ENCODE measurements at places on chromosomes 1 and 21.

GRCh38 chr1:166040202-166040997 lies 126.4 kb downstream of the FAM78B start:
- peak; percentile 71 for DNase-seq

- DNase-seq, result no peak
These were observed 76.7 kb upstream of the VCAM1 start for GRCh38 chr1:100642826-100643225.

DNA sequence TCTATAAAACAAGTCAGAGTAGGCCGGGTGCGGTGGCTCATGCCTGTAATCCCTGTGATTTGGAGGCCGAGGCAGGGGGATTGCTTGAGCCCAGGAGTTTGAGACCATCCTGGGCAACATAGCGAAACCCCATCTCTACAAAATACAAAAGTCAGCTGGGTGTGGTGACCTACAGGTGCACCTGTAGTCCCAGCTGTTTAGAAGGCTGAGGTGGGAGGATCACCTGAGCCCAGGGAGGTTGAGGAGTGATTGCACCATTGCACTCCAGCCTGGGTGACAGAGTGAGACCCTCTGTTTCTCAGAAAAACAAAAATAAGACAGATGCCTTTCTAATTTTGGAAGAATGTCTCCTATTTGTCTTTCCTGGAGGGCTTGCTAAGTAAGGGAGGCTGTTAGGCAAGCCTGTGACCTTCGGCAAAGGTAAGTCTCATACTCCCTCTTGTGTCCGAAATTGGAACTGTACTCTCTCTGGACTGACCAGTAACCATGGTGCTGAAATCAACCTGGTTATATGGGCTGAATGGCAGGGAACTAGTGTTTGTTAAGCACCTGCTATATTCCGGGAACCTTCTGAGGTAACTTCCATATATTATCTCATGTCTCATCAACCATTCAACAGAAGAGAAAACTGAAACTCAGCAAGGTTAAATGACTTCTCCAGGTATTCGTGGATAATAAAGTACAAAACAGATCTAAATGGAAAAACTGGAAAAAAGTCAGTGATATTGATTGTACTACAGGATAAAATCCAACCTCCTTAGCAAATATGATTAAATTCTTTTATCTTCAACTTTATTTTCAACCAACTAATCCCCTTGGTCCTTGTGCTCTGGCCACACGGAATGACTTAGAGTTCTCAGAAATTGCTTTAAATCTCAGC lies 11.8 kb upstream of the RAB3B start:
- peak; percentile 85 for DNase-seq

GRCh38 chr1:57986432-57986831 lies 560.1 kb downstream of the OMA1 start:
- DNase-seq, result no peak

GRCh38 chr1:201714542-201715329 lies 114.2 kb upstream of the IPO9 start:
- DNase-seq, result no peak

DNA sequence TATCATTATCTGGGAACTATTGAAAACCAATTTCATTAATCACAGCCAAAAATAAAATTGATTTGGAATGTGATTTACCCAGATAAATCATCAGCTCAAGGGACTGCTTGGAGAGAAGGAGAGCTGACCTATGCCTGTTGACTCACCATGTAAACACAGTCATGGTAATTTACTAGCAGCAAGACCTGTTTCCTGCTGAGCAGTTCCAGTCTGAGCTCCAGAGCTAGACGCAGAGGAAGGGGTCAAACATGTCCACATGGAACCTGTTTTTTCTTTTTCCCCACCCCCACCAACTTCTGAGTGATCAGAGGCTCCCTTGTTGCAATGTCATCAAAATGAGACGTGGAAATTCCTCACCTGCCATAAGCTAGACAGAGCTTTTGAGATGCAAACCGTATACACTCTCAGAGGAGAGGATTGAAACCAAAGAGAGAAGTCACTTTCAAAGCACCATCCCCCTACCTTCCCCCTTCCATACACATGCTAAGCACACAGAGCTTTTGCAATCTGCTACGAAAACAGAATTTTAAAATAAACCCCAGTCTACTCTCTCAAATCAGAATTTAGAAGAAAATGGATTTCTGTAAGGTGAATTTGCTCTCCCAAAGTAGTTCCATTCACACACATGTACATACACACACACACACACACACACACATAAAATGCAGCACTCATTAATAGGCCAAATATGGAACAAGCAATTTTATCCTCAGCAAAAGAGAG lies 55.9 kb upstream of the PTGFRN start:
- DNase-seq, result peak; percentile 94

DNA sequence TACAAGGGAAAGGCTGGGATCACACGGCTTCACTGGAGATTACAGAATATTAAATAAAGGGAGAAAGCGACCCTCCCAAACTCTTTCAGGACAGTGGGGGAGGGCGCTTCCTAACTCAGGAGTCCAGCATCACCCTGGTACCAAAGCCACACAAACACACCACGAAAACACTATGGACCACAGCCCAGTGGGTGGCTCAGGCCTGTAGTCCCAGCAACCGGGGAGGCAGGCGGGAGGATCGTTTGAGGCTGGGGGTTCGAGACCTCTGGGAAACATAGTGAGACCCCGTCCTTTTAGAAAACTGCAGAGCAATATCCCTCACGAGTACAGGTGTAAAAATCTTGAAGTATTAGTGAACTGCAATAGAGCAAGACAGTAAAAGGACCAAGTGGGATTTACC lies 16.0 kb downstream of the TRIM11 start:
- no peak for DNase-seq

DNA sequence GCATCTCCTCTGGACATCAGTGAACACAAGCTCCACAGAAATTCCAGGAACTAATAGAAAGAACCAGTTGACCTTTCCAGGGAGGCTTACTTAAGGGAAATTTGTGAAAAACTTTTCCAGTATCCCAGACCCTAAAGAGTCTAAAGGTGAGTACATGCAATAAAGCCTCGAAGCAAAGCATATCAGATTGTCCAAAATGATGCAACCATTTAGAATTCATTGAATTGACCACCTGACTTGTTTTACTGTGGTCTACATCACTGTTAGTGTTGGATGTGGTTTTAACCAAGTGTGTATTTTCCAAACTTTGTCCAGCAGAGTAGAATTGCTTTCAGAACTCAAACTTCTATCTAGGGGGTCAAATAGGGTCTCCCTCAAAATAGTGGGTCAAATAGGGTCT lies 76.3 kb upstream of the TIAM1 start:
- DNase-seq, result no peak

- DNase-seq, result no peak
These were observed 6.7 kb downstream of the CDC7 start for GRCh38 chr1:91507328-91507727.

GRCh38 chr1:3483801-3484444 lies 29.5 kb downstream of the ARHGEF16 start:
- no peak for DNase-seq

DNA sequence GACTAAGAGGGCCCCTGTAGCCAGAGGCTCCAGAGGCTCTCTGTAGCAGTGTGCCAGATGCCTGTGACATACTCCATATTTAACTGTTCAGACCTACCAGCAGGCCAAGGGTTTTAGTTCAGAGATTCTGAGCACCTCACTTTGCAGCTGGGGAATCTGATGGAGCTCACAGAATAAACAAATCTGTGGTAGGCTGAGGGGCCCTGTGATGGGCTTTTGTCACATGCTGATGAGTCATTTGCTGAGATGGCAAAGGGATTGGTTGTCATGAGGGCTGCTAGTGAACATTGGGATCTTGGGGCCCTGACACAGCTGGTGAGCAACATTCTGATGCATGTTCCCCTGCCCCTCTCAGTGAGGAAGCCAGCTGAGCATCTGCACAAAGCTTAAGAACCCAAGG lies 482.2 kb downstream of the CAMTA1 start:
- no peak for DNase-seq

GRCh38 chr1:1127551-1128451 lies 11.9 kb upstream of the C1orf159 start:
- no peak for DNase-seq

DNA sequence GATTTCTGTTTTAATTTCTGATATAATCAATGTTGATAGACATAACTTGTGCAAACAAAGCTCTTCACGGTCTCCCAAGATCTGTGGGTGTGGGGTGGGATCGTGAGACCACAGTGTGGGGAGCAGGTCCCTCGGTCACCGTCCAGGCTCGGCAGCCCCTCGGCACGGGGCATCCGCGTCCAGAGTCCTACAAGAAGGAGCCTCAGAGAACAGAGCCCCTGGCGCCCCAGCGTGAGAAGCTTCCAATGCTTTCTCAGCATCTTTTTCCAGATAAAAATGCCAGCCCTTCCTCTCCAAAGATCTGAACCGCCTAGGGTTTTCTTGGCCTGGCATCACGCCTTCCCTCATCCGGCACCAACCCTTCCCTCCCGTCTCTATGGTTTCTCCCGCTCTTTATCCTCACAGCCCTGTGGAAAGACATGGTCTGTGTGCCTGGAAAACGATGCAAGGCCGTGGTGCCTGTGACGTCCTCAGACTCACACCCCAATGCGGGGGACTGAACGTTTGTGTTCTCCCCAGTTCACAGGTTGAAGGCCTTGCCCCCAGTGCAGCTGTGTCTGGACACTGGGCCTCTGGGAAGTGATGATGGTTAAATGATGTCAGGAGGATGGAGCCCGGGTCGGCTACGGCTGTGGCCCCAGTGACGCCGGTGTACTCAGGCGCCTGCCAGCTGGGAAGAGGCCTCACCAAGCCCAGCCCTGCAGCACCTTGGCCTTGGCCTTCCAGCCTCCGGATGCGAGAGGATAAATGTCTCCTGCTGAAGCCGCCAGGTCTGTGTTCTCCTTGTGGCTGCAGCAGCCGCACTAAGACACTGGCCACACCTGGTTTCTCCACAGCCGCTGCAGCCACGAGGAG lies 45.9 kb upstream of the COL6A2 start:
- DNase-seq, result no peak

DNA sequence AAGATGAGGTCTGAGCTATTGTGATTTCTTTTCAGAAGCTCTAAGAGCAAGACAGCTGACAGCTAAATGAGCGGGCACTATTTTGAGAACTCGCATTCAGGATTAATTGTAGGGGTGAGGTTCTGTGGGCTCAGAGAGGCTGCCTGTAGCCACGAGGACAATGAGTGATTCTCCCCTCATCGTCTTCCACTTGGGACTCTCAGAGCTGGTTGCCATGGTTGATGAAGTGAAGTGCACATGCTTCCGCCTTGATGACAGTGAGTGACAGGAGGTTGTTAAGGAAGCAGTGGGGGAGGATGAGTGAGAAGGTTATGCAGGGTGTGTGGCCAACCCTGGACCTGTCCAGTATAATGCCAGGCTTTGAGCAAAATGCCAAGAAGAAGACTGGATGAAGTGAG lies 341.7 kb downstream of the PCP4 start:
- DNase-seq, result peak; percentile 69

GRCh38 chr1:148166558-148167492 lies 14.7 kb upstream of the NBPF11 start:
- no peak for DNase-seq

DNA sequence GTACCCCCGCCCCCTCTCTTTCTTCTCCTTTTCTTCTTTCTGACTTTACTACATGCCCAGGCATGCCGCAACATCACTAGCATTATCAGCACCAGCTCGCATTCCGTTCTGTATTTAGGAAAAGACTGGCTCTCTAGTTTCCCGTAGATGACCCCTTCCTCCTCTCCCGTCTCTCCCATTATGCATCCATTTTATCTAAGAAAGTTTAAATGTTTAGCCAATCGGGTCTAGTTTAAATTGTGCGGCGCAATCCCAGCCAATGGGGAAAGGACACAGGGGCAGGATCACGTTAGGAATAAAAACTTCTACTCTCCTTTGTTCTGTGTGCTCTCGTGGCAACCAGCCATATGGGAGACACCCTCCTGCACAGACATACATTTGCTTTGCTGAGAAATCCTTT lies 2.3 kb upstream of the KRTAP10-7 start:
- peak; percentile 25 for DNase-seq

DNA sequence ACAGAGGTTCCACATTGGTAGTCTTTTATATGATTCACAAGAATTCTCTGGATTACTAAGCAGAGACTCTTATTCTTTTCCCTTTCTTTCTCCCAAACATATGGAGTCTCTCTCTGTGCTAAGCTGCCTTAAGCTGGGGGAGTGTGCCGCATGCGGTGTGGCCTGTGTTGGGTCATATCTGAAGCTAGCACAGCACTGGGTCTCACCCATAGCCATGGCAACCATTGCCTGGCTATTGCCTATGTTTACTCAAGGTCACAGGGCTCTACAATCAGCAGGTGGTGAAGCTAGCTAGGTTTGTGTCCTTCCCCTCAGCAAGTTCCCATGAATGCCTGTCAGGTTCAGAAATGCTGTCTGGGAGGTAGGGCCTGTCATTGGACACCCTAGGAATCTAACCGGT lies 73.6 kb upstream of the ZRANB2 start:
- no peak for DNase-seq

GRCh38 chr1:40783001-40783905 lies at the start of gene KCNQ4:
KCNQ4 (plus strand) TSS chr1:40783787; CDS start chr1:40784094, 307 bp downstream.
- DNase-seq, result peak; percentile 42

DNA sequence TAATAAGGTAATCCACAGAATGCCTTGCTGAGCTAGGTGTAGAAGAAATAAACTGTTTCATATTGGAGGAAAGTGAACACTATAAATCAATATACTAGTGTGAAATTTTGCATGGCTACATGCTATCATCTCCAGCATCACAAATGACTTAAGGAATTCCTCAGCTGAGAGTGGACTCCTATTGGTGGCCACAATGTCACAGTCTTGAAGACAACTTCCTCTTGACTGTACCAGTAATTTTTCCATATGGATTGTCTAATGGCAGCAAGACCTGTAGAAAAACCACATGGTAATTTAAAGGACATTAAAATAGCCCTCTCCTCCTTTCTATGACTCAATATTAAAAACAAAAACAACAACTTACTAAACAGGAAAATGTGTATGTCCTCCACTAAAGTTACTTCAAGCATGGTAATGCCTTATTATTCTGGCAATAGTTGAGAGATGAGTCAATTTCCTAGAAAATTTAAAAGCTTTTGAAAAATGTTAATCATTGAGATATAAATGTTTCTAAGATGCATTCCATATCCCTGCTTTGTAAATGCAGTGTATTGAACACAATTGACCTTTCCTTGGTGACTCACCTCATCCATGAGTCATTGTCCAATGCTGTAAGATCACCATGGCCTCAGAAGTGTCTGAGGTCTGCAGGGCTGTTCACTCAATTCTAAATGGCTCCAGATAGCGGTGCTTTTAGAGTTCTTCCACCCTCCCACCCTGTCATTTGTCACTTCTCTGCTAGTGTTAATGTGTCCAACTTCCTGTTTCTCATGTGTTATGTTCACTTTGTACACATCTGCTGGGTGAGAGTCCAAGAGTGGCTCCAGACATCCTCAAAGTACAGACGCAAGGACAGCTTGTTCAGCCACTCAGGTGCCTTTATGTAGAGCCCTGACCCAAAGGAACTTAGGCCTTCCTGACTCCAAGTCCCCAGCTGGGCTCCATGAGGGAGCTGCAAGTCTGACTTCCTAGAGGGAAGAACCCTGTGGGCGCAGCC lies 32.8 kb upstream of the DNASE2B start:
- DNase-seq, result no peak

All from NCI-H2227 treated with DMSO at 0.1 percent for 48 hours (cell line).